ENCODE measurements at places on chromosomes 6 and 20. TPM values are rescaled to one million over a fixed set of nuclear protein-coding genes. Genes with fewer than 3 reads are reported as not detected.

- no peaks in the 10 kb centered on the region for H3K27me3 ChIP-seq
- H3K4me1 ChIP-seq: no peaks in the 10 kb centered on the region
- no peak for DNase-seq
- no peaks in the 10 kb centered on the region for H3K36me3 ChIP-seq
Measured at GRCh38 chr6:25617997-25618396, 34.0 kb upstream of the SCGN start.

DNA sequence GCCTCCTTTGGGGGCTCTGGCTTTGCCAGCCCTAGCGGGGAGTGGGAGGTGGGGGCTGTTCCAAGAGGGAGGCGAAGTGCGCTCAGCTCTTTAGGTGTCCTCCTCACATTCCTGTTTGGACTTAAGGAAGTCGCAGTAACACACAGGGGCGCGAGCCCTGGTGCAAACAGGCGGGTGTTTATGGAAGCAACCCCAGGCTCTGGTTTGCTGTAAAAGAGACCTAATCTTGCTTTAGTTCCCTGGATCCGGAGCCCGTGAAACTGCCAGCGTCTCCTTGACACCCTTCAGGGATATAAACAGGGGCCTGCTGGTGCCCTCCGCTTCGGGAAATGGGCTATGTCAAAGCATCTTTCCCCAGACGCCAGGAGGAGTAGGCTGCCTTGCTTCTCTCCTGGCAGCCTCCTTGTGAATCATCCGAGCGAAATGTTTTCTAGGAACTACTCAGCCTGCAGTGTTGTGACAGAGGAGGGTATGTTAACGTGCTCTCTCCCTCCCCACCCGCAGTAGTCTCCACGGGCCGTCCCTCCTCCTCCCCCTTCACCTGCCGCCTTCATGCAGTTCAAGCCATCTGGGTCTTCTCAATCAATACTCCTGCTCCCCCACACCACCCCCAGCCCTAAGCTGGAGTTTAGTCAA is 168.0 kb upstream of the LRFN2 start:
- no peaks in the 10 kb centered on the region for H3K36me3 ChIP-seq
- peaks cover 14% of the 10 kb centered on the region for H3K27me3 ChIP-seq

- no peak overlapping the region for H3K4me3 ChIP-seq
- H3K36me3 ChIP-seq: no peaks in the 10 kb centered on the region
- H3K27me3 ChIP-seq: no peaks in the 10 kb centered on the region
- no peaks in the 10 kb centered on the region for H3K4me1 ChIP-seq
- H3K27ac ChIP-seq: no peak overlapping the region
Measured at GRCh38 chr6:3697609-3698008, 53.9 kb downstream of the PXDC1 start.

DNA sequence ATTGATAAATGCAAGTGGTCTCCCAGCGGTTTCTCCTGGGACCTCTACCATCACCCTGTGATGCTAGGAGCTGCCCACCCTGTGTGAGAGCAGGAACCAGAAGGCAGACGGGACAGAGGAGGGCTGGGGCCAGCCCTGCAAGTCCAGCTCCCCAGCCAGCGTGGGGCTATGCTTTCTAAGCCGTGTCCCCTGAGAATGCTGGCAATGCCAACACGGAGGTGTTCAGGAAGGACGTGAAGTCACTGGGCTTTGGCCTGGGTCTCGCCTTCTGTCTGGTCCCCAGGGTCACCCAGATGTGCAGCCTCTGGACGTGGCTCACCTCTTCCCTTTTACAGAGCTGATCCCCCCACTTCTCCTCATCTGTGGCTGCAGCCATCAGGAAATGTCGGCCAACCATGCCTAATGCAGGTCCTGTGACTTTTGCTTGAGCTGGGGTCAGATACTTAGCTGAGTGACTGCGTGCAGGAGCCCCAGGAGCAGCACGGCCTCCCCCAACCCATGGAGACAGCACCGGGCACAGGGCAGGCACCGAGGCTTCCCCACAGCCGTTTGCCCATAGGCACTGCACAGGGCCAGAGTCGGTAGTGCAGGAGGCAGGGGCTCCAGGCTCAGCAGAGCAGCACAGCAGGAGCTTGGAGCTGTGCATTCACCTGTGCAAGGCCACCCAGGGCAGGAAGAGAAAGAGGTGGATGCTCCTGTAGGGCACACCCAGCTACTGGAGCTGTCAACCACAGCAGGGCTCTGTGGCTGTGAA is 66.2 kb downstream of the GNAS-AS1 start:
- no peak overlapping the region for H3K4me3 ChIP-seq
- no peak for DNase-seq
- no peaks in the 10 kb centered on the region for H3K4me1 ChIP-seq

DNA sequence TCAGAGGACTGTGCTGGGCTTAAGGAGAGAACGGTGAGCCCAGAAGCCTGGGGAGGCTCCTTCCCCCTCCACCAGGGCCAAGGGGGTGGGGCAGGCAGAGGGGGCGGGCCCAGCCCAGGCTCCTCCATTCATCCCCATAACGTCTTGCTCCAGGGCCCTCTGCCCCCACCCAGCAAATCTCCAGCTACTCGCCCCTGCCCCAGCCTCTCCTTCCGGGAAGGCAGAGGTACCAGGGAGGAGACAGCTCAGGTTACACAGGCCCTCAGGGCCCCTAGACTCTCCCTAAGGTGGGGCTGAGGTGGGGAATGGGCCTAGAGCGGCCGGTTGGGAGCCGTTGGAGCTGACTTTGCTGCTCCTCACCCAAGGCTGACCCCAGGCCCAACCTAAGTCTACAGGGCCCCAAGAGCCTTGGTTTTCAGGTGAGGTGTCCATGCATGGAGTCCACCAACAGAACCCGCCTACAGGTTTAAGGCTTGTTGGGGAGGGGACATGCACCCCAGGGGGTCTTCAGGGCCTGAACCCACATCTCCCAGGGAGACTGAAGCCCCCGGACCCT is 1.2 kb downstream of the LAMA5 start:
- peak overlapping the region; percentile 87 for H3K4me3 ChIP-seq
- H3K36me3 ChIP-seq: no peaks in the 10 kb centered on the region
- no peak for DNase-seq
- no peaks in the 10 kb centered on the region for H3K27me3 ChIP-seq
- H3K4me1 ChIP-seq: peaks cover 94% of the 10 kb centered on the region

The NKAIN4 gene
- not detected for total RNA-seq

GRCh38 chr6:40556881-40557280 is 30.3 kb downstream of the LRFN2 start:
- H3K4me1 ChIP-seq: no peaks in the 10 kb centered on the region
- peaks cover 16% of the 10 kb centered on the region for H3K27me3 ChIP-seq
- H3K36me3 ChIP-seq: no peaks in the 10 kb centered on the region
- DNase-seq: no peak
- no peak overlapping the region for H3K27ac ChIP-seq

The SRSF3 gene
- total RNA-seq: 106 TPM

- no peak within 1 kb of the TSS for H3K27ac ChIP-seq
- no peak within 1 kb of the TSS for H3K4me3 ChIP-seq
- H3K4me1 ChIP-seq: no peaks in the 10 kb centered on the region
- H3K36me3 ChIP-seq: no peaks in the 10 kb centered on the region
Measured at GRCh38 chr6:29559524-29560287, at the start of gene UBD. Gene UBD (minus strand): TSS chr6:29559732. CDS start chr6:29559701, 31 bp downstream.

DNA sequence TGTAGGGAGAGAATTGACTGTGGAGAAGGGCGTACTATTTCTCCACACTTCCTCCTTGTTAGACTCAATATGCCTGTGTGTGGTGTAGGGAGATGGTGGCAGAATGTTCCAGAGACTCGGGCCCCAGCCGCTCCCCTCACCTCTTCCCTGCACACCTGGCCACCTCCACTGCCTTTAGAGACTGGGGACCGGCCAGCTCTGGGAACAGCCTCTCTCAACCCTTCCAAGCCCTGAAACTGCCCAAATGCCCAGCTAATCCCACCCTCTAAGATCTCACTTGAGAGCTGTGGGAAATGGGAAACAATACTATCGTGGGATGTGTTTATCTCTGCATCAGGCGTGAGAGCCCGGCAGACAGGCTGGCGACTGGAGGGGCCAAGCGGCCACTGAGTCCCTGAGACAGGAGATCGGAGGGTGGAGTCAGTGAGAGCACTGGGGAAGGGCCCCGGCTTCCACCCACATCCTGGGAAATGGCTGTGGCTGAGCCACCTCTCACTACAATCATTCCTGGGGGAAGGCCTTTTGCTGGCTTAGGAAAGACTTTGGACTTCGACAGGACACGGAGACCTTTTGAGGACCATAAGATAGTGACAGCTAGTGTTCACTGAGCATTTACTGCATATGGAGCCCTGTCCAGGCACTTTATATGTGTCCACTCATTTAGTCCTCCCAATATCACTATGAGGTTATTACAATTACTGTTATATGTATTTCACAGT is 31.0 kb upstream of the MRPS18A start:
- H3K27me3 ChIP-seq: no peaks in the 10 kb centered on the region
- no peaks in the 10 kb centered on the region for H3K36me3 ChIP-seq
- no peak overlapping the region for H3K4me3 ChIP-seq
- no peak for DNase-seq

DNA sequence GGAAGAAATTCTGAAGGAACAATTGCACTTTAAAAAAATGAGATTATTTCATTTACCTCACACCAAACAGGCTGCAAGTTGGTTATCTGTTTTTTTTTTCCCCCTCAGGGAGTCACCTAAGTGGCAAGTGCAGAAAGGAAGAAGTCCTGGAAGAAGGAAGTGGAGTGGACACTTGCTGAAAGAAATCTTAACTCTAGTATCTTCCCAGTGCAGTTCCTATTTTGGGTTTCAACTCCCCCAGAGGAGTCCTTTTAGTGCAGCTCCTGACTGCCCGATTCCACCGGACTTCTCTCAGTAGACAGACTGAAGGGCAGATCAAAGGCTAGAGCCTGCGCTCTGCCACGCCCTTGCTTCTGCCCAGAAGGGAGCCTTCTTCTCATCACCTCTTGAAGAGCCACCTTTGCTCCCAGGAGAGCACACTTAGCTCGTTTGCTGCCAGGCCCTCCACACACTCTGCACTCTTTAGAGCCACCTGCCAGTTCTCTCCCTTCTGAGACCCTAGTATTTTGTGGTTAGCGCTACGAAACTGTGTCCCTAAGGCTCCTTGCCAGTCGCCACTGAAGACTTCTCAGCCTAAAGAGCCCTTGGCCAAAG is 4.9 kb downstream of the MTCL3 start:
- H3K27me3 ChIP-seq: peaks cover 63% of the 10 kb centered on the region
- H3K36me3 ChIP-seq: no peaks in the 10 kb centered on the region
- H3K4me3 ChIP-seq: peak overlapping the region; percentile 67
- peaks cover 23% of the 10 kb centered on the region for H3K4me1 ChIP-seq
- DNase-seq: no peak
- H3K27ac ChIP-seq: no peak overlapping the region

DNA sequence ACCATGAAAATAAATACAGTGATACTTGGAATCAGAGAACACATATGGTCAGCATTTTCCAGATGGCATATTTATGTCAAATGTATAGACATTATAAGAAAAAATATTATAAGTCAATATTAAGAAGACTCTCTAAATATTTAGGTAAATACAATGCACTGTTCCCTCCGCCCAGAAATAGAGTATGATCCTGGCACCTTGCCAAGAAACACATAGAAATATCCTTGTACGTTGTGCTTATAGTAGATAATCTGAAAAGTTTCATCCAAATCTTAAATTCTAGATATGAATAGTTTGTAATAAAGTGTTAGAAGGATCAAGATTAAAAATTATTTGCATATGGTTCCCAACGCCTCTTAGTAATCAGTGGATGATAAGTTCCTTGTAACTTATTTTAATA is 645.8 kb upstream of the GJE1 start:
- no peak overlapping the region for H3K4me3 ChIP-seq
- peaks cover 31% of the 10 kb centered on the region for H3K4me1 ChIP-seq
- H3K36me3 ChIP-seq: no peaks in the 10 kb centered on the region
- DNase-seq: no peak
- no peaks in the 10 kb centered on the region for H3K27me3 ChIP-seq

The SLC17A4 gene
- total RNA-seq: not detected

DNA sequence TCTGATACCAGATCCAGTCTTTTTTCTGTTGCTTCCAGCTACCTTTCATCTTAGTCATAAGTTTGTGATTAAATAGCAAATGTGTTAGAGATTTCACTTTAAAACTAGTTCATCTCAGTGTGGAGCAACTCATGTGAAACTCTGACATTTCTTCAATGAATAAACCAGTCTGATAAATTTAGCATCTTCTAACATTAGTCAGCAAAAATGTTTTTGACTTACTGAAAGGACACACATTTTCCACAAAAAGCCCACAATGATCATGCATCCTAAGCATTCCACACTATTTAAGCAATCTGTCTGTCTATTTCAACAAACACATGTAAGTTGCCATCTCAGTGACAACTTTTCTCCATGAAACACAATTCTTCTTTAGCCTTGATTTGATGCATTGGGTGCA is 222.2 kb upstream of the SLC35B3 start:
- peaks cover 5% of the 10 kb centered on the region for H3K4me1 ChIP-seq
- H3K4me3 ChIP-seq: no peak overlapping the region
- no peak overlapping the region for H3K27ac ChIP-seq

DNA sequence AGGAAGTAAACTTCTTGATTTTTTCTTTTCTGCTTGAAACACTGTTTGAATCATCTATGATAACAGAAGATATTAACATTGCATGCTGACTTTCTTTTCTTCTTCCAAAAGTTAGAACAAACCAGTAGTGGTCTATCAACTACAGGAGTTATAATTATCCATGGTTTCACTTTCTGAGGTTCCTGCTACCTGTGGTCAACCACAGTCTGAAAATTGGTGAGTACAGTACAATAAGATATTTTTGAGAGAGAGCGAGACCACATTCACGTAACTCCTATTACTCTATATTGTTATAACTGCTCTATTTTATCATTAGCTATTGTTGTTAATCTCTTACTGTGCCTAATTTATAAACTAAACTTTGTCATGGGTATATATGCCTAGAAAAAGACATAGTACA is 86.1 kb downstream of the MAP7 start:
- no peaks in the 10 kb centered on the region for H3K36me3 ChIP-seq
- no peak overlapping the region for H3K4me3 ChIP-seq
- H3K27ac ChIP-seq: no peak overlapping the region

The PAK5 gene
- 0.04 TPM for total RNA-seq

- H3K4me1 ChIP-seq: no peaks in the 10 kb centered on the region
- H3K27ac ChIP-seq: no peak overlapping the region
- no peaks in the 10 kb centered on the region for H3K27me3 ChIP-seq
Measured at GRCh38 chr20:61861054-61861841, 204.4 kb downstream of the TAF4 start.

GRCh38 chr20:62831361-62831788 is 14.5 kb downstream of the COL9A3 start:
- H3K4me3 ChIP-seq: no peak overlapping the region
- H3K27me3 ChIP-seq: no peaks in the 10 kb centered on the region
- H3K27ac ChIP-seq: no peak overlapping the region
- no peaks in the 10 kb centered on the region for H3K4me1 ChIP-seq
- DNase-seq: no peak

DNA sequence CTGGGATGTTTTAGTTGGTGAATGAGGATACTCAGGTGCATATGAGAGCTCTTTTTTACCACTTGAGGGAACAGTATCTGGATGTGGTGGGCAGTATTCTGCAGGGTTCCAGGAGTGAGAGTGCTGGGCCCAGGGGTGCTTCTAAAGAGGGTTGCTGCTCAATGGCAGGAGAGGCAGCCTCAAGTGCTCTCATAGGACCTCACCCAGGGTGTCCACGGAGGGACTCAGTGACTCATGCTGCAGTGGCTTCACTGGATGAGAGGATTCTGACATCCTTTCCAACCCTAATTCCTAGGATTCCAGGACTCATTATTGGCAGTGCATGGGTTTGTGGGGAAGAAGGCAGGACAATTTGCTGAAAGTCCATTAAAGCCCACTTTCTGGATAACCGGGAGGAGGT is 176.6 kb upstream of the FERMT1 start:
- DNase-seq: no peak
- no peak overlapping the region for H3K27ac ChIP-seq
- no peaks in the 10 kb centered on the region for H3K27me3 ChIP-seq
- H3K4me1 ChIP-seq: peaks cover 9% of the 10 kb centered on the region
- no peak overlapping the region for H3K4me3 ChIP-seq

GRCh38 chr20:60010689-60011458 is 52.7 kb downstream of the CDH26 start:
- DNase-seq: no peak
- no peaks in the 10 kb centered on the region for H3K36me3 ChIP-seq
- no peaks in the 10 kb centered on the region for H3K27me3 ChIP-seq
- H3K4me1 ChIP-seq: peaks cover 9% of the 10 kb centered on the region
